Islet precursor cell (in vitro differentiated cells): ENCODE measurements at places on chromosomes 4 and X.

DNA sequence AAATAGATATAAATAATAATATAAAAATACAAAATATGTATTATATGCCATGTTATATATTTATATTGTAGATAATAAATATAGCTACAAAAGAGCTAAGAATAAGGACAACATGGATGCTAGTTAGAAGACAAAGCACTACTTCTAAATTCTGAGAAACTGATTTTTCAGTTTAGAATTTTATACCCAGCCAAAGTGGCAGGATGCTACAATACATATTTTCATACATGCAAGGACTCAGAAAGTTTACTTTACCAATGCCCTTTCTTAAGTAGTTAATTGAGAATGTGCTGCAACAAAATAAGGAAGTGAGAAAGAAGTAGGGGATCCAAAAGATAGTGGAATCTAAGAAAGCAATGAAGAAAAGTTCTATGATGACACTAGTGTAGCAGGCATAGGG is 64.5 kb downstream of the PDE5A start:
- DNase-seq: no peak

DNA sequence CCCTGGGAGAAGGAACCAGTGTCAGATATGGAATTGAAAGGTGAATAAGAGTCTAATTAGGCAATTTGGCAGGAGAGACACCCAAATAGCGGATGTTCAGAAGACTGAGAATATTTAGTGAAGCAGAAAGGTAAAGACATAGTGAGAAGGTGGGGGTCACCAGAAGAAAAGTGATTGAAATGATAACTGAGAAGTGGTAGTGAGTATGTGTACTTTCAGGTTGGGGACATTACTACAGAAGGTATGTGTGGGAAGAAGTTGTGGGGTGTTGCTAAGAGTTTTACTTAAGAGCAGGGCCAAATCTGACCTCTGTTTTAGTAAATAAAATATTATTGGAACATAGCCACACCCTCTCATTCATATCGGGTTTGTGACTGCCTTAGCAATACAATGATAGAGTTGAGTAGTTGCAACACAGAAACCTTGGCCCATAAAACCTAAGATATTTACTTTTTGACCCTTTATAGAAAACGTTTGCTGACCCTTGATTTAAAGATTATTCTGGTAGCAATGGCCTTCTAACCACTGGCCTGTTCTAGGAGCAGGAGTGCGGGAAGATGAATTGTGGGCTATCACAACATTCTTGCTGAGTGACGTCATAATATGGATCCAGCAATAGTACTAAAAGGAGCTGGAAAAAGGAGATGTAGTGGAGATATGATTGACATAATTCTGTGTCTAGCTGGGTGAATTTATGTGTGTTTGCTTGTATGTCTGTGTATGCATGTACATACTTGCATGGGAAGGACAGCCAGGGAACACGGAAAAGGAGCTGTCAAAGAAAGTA is 115.3 kb downstream of the HS3ST1 start:
- no peak for DNase-seq

DNA sequence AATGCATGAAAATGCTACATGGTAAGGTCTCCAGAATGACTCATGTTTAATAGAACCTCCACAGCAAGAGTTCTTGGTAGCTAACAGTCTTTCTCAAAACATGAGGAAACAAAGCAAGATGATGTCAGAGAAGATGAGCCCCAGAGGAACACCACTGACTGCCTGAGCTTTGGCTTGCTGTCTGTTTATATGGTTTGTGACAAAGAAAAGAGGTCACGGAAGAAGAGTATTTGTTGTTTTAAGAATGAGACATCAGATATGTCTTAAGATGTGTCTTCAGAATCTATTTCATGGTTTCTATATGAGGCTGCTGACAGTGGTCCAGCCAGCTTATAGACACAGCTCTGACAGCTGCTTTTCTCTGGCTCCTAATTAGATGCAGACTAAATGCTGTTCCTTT is 18.8 kb upstream of the AREG start:
- no peak for DNase-seq

DNA sequence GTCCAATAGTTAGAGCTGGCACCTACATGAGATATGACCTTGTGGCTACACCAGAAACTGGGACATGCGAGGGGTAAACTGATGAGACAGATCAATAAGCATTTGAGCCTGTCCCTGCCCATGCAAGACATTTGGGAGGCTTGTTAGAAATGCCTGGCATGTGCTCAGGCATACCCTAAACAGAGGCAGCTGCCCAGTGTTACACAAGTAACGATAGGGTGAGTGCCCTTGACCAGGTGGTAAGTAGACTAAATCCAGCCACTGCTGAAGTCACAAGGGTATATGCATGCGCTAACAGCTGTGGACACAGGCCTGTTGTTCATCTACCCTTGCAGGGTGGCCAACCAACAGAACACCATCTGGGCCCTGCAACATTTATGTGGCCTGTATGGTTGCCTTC is 56.1 kb upstream of the CCDC149 start:
- DNase-seq: peak; percentile 35
